Stimulated activated CD4-positive, alpha-beta T cell treated with anti-CD3 and anti-CD28 coated beads, TNF-alpha, amount 100 ng/mL, for 24 hours (primary cell): ENCODE measurements at places on chromosomes 3 and 15.

DNA sequence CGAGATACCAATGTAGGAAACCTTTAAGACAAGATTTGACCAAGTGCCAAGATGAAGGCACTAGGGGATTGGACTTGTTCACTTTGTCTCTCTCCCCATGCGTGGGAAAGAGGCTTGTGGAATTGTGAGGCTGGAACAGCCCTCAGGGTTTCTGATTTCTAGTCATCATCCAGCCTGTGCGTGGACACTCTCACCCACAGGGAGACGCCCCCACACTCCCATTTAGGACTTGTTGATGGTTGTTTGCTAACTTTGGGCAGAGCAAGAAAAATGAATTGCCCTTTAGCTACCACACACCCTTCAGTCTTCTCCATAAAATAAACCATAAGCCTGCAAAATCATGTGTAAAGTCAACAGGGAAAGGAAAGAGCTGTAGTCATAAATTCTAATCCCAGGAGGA is 18.4 kb downstream of the ACKR2 start:
- no peak for DNase-seq

DNA sequence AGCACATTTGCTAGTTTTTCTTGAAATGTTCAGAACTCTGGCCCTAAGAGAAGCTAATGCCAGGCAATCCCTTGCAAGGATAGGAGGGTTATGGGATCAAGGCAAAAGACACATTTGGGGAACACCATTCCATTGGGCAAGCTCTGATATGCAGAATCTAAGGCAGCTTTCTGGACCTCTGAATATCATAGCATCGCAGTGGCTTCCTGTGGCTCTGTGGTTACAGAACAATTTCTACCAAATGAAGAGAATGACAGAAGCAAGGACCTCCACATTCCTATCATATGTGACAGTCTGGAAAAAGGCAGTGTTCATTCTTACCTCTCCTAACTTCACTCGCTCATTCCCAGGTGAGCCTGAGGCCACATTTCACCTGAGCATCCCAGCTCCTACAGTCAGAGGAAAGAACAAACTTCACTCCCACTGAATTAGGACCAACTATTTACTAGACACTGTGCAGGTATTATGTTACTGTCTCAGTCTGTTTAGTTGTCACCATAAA is 836.1 kb upstream of the CFAP20DC start:
- DNase-seq, result no peak

- no peak for DNase-seq
Measured at GRCh38 chr3:150609988-150610387, 6.9 kb downstream of the SELENOT start.

DNA sequence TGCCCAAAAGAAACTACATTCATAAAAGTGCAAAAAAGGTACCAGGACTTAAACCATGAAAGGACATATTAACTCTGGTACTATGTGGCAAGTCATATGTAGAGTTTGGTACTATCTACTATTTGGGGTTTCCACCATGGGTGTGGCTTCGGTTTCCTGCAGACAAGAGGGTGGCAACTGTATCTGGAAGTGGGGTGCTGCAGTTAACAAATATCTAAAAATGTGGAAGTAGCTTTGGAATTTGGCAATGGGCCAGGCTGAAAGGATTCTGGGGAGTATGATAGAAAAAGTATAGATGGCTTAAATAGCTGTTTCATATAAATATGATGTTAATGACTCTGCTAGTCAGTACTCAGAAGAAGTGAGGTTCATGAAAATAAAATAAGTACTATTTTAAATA is 44.0 kb downstream of the PLSCR2 start:
- no peak for DNase-seq

- no peak for DNase-seq
Measured at GRCh38 chr15:58423205-58423604, 8.6 kb upstream of the LIPC start.

- DNase-seq, result no peak
Measured at GRCh38 chr3:187989575-187990153, 164.3 kb upstream of the LPP start.

DNA sequence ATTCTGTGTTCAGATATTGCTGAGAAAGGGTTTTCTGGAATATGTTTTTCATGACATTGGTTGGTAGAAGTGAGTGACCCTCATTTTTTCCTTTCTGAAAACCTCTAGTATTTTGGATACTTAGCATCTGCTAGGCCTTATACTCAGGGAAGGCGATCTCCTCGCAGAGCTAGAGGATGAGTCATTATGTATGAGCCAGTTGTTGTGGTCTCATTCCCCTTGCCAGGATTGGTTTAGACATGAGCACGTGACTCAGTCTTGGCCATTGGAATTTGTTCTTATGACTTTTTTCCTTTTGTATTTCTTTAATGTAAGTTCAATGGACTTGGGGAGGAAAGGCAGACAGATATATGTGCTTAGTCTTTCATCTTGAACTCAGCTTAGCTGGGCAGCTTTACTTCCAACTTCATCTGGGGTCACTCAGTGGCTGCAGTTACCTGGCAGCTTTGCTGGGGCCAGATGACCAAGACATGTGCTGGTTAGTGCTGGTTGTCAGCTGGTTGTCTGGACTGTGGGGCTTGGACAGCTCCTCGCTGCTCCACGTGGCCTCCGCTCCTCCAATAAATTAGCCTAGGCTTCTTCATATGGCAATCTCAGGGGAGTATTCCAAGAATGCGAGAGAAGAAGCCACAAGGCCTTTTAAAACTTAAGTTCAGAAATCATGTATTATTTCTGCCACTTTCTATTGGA is 207.5 kb downstream of the IL20RB start:
- DNase-seq, result no peak

GRCh38 chr3:173938616-173939015 is 541.1 kb downstream of the NLGN1 start:
- no peak for DNase-seq
